ENCODE measurements at places on chromosomes 7 and 10.

- no peak for DNase-seq
Observed at GRCh38 chr10:45653454-45653853, 19.1 kb downstream of the ZFAND4 start.

DNA sequence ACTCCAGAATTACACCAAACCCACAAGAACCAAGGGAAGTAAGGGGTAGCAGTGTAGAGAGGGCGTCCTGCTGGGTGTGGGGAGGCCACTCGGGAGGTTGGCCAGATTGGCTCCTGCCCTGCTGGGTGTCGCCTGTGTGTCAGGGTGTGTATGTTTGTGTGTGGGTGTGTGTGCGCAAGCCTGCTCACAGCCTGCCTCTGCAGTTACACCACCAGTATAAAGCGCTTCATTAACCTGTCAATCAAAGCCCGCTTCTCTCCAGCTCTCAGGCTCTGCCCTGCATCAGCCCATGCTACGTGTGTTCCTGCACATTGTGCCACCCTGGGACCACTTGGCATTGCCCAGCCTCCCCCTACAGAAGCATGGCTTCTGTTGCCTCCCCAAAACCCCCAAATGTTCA lies 83.3 kb upstream of the PAX2 start:
- DNase-seq: no peak

- no peak for DNase-seq
Observed at GRCh38 chr7:130174237-130174959, 30.8 kb downstream of the TMEM209 start.

- DNase-seq: no peak
Observed at GRCh38 chr7:138205614-138206150, 129.4 kb downstream of the AKR1D1 start.
